Transverse colon (tissue), 4 donors: ENCODE measurements at places on chromosomes 5 and 9. TPM values are rescaled to one million over a fixed set of nuclear protein-coding genes. Genes with fewer than 3 reads are reported as not detected.

DNA sequence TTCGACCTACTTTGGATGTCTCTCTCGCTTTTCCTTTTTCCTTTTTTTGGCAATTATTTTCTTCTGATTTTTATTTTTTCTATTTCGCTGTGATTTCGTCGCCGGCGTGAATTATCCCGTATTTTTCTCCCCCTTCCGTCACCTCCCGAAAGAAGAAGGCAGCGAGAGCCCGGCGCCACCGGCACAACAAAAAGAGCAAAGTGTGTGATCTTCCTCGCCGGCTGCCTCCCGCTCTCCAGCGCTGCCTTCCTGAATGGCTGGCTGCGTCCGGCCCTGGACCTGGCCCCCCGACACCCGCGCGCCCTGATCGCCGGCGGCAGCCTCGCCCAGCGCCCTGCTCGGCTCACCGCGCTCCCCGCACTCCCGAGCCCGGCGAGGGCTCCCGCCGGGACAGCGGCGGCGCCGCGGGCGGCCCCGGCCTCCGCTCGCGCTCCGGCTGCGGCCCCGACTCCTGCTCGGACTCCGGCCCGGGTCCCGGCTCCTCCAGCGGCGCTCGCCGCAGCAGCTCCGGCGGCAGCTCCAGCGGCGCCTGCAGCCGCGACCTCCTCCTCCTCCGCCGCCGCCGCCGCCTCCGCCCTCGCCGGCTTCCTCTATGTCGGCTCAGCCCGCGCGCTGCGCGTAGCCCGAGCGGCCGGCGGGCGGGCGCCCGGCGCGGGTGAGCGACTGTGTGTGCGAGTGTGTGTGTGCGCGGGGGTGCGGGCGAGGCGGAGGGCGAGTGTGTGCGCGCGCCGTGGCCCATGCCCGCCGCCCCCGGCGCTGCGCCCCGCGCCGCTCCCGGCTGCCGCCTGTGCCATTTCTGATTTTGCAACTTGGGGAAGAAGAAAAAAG lies 960 bp downstream of the NR2F1 start:
- peaks cover 38% of the 10 kb centered on the region for H3K4me1 ChIP-seq
- H3K4me3 ChIP-seq = peak overlapping the region; percentile 25
- DNase-seq = no peak
- H3K27me3 ChIP-seq = peaks cover 93% of the 10 kb centered on the region
- peak overlapping the region; percentile 54 for H3K27ac ChIP-seq

The LIX1 gene
- total RNA-seq = not detected

GRCh38 chr9:91248707-91249106 lies 113.0 kb downstream of the AUH start:
- H3K27ac ChIP-seq = no peak overlapping the region
- H3K36me3 ChIP-seq = no peaks in the 10 kb centered on the region
- no peaks in the 10 kb centered on the region for H3K4me1 ChIP-seq
- H3K4me3 ChIP-seq = no peak overlapping the region
- no peaks in the 10 kb centered on the region for H3K27me3 ChIP-seq

The CCL27 gene
- not detected for total RNA-seq

GRCh38 chr9:21160178-21160577 lies 6.3 kb downstream of the IFNA21 start:
- H3K4me3 ChIP-seq = no peak overlapping the region
- no peak for DNase-seq
- H3K36me3 ChIP-seq = no peaks in the 10 kb centered on the region

DNA sequence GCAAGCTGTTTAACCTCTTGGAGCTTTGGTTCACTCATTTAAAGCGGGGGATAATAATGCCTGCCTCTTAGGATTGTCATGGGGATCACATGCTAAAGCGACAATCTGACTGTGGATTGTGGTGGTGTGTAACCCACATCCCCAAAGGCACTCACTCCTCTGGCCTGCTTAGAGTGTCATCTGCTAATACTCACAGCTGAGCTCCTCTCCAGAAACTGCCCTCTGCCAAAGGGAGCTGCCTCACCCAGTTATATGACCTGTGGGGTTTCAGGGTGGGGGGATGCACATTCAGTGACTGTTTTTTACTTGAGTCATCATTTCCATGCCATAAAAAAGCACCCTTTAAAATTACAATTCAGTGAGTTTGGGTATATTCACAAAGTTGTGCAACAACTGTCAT lies 110.0 kb upstream of the SPOCK1 start:
- no peaks in the 10 kb centered on the region for H3K36me3 ChIP-seq
- peaks cover 4% of the 10 kb centered on the region for H3K27me3 ChIP-seq
- no peak overlapping the region for H3K4me3 ChIP-seq
- H3K4me1 ChIP-seq = no peaks in the 10 kb centered on the region
- DNase-seq = no peak

DNA sequence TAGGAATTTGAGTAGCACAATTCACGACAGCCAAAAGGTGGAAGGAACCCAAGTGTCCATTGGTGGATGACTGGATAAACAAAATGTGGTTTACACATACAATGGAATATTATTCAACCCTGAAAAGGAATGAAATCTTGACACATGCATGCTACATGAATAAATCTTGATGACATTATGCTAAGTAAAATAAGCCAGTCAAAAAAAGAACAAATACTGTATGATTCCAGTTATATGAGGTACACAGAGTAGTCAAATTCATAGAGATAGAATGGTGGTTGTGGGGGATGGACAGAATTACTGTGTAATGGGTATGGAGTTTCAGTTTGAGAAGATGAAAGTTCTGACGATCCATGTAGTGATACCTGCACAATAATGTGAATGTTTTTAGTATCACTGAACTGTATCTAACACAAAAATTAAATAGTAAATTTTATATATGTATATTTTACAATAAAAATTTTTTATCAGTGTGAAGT lies 117.7 kb upstream of the GNA14 start:
- H3K36me3 ChIP-seq = no peaks in the 10 kb centered on the region
- H3K27me3 ChIP-seq = no peaks in the 10 kb centered on the region
- peaks cover 9% of the 10 kb centered on the region for H3K4me1 ChIP-seq
- DNase-seq = no peak
- no peak overlapping the region for H3K27ac ChIP-seq

DNA sequence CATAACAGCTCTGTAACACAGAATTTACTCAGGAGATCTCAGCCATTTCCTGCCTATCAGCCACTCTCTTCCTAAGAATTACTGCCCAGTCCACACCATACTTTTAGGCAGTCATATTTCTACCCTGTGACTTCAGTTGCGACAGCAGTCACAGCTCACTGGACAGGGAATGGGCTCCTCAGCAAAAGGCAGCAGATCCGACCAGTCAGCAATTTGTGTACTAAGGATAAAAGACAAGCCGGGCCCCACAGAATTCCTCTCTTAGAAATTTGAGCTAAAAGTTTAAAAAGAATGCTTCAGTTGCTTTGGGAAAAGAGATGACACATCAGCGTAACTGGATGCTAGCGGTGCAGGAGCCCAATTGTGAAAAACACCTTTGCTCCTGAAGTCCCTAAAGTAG lies 172.1 kb downstream of the ENC1 start:
- no peaks in the 10 kb centered on the region for H3K27me3 ChIP-seq
- H3K36me3 ChIP-seq = no peaks in the 10 kb centered on the region
- H3K27ac ChIP-seq = no peak overlapping the region
- H3K4me1 ChIP-seq = no peaks in the 10 kb centered on the region
- DNase-seq = no peak

- peaks cover 4% of the 10 kb centered on the region for H3K4me1 ChIP-seq
- H3K4me3 ChIP-seq = no peak overlapping the region
- H3K36me3 ChIP-seq = no peaks in the 10 kb centered on the region
- no peaks in the 10 kb centered on the region for H3K27me3 ChIP-seq
Observed at GRCh38 chr5:94793816-94794198, 175.3 kb downstream of the SLF1 start.

- H3K4me3 ChIP-seq = no peak overlapping the region
- H3K27me3 ChIP-seq = no peaks in the 10 kb centered on the region
- H3K36me3 ChIP-seq = no peaks in the 10 kb centered on the region
- no peaks in the 10 kb centered on the region for H3K4me1 ChIP-seq
Observed at GRCh38 chr5:83036991-83037575, 40.1 kb downstream of the TMEM167A start.

GRCh38 chr9:71822456-71822855 lies 54.1 kb upstream of the CEMIP2 start:
- H3K4me3 ChIP-seq = no peak overlapping the region
- no peaks in the 10 kb centered on the region for H3K4me1 ChIP-seq
- no peak for DNase-seq
- H3K36me3 ChIP-seq = no peaks in the 10 kb centered on the region
- H3K27ac ChIP-seq = no peak overlapping the region

GRCh38 chr5:126686451-126687126 lies 85.8 kb downstream of the PHAX start:
- H3K36me3 ChIP-seq = no peaks in the 10 kb centered on the region
- H3K27me3 ChIP-seq = no peaks in the 10 kb centered on the region
- no peak overlapping the region for H3K4me3 ChIP-seq
- no peak overlapping the region for H3K27ac ChIP-seq
- H3K4me1 ChIP-seq = no peaks in the 10 kb centered on the region
- no peak for DNase-seq

The EGR1 gene
- total RNA-seq = 61.5 TPM

The TEX48 gene
- not detected for total RNA-seq

DNA sequence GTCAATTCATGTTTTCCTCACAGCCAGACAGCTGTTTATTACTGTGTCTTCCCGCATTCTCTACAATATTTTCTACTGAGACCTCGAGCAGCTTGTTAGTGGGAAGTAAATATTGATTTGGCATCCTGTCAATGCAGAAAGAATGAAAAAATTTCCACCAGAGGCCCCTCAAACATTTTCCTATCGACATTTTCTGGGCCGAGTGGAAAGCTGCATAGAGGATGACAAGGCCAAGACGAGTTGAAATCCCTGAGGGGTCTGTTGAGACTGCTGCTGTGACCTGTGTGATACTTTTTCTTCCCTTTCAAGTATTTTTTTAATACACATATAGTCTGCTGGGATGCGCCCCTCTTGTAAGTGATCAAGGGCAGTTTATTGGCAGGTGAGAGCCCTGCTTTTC lies 91.4 kb upstream of the SH3GL2 start:
- H3K4me1 ChIP-seq = no peaks in the 10 kb centered on the region
- no peak for DNase-seq
- H3K27me3 ChIP-seq = no peaks in the 10 kb centered on the region
- H3K27ac ChIP-seq = no peak overlapping the region
- no peaks in the 10 kb centered on the region for H3K36me3 ChIP-seq
- H3K4me3 ChIP-seq = no peak overlapping the region

The GLRX gene
- 112 TPM for total RNA-seq

The CMYA5 gene
- total RNA-seq = 3.0 TPM

DNA sequence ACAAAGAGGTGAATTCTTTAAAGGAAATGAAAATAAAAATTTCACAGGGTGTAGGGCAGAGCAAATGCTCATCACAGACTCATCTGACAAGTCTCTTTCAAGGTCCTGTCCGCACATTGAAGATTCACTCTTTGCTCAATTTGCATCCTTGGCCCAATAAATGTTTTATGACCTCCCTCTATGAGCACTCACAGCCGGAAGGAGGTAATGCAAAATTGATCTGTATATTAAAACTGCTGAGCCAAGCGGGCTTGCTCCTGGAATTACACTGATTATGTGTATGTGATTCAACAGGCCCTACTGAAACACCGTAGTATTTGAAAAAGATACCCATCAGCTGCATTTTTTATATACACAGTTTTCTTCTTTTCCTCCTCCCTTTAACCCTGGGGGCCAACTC lies 246.8 kb downstream of the IZUMO3 start:
- DNase-seq = no peak
- H3K36me3 ChIP-seq = no peaks in the 10 kb centered on the region
- H3K27me3 ChIP-seq = no peaks in the 10 kb centered on the region

The SLC34A1 gene
- not detected for total RNA-seq

The WNT8A gene
- not detected for total RNA-seq

DNA sequence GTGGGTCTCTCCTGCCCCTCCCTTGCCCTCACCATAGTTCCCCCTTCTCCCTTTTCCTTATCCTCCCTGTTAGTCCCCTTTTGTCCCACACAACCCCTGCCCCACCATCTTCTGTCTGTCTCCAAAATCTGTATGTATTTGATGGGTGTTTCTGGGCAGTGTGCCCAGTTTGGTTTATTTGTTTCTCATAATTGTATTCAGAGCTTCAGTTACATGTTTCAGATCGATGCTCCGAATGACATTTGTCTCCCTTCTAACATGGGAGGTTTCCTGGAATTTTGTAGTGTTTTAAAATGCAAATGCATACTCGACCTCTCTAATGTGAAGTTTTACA lies 22.2 kb downstream of the FBXL7 start:
- H3K36me3 ChIP-seq = no peaks in the 10 kb centered on the region
- H3K4me1 ChIP-seq = no peaks in the 10 kb centered on the region
- H3K27ac ChIP-seq = no peak overlapping the region
- no peak overlapping the region for H3K4me3 ChIP-seq

- DNase-seq = no peak
- no peak overlapping the region for H3K27ac ChIP-seq
- no peak overlapping the region for H3K4me3 ChIP-seq
Observed at GRCh38 chr9:87504938-87505337, 7.3 kb downstream of the DAPK1 start.

GRCh38 chr9:106771608-106772007 lies 91.4 kb upstream of the ZNF462 start:
- H3K27me3 ChIP-seq = no peaks in the 10 kb centered on the region
- no peak overlapping the region for H3K27ac ChIP-seq
- H3K4me3 ChIP-seq = no peak overlapping the region
- DNase-seq = no peak
- H3K4me1 ChIP-seq = no peaks in the 10 kb centered on the region

GRCh38 chr5:7916171-7916804 lies 47.3 kb downstream of the MTRR start:
- no peak for DNase-seq
- no peak overlapping the region for H3K27ac ChIP-seq
- no peaks in the 10 kb centered on the region for H3K36me3 ChIP-seq
- no peaks in the 10 kb centered on the region for H3K27me3 ChIP-seq
- H3K4me1 ChIP-seq = no peaks in the 10 kb centered on the region
- no peak overlapping the region for H3K4me3 ChIP-seq

DNA sequence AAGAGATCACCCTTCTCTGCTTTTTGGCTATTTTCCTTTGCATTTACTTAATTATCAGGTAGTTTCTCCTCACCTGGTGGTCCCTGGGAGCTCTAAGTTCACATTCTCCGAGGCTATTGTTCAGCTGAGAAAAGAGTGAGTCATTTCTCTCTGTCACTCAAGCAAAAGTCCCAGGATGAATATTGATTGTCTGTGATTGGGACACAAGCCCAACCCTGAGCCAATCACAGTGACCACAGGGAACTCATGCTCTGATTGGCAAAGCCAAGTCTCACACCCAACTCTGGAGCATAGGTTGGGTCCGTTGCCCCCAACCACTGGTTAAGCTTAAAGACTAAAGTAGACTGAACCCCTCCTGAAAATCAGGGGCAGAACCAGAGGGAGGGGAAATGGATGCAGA lies 27.8 kb upstream of the FAT2 start:
- H3K27me3 ChIP-seq = peaks cover 4% of the 10 kb centered on the region
- no peak overlapping the region for H3K27ac ChIP-seq
- H3K36me3 ChIP-seq = no peaks in the 10 kb centered on the region
- H3K4me3 ChIP-seq = no peak overlapping the region

DNA sequence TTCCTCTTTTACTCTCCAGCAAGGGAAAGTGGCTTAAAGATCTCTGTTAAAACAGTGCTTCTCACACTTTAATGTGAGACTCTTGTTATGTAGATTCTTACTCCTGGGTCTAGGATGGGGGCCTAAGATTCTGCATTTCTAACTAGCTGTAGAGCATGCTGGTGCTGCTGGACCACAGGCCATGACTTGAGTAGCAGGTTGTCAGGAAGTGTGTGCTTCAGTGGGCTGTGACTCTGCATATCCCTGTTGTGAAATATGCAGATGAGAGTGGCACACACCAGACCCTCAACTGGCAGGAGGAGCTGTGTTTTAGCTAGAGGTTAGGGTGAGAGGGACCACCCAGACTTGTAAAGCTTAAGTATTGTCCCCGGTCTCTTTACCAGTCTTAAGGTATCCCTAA lies 191.1 kb upstream of the DMRT1 start:
- no peak for DNase-seq
- no peaks in the 10 kb centered on the region for H3K36me3 ChIP-seq
- H3K27me3 ChIP-seq = no peaks in the 10 kb centered on the region
- H3K4me1 ChIP-seq = peaks cover 33% of the 10 kb centered on the region
- H3K4me3 ChIP-seq = no peak overlapping the region
